Choroid plexus epithelial cell (primary cell): ENCODE measurements at places on chromosomes 11 and 22.
A peak's percentile ranks its signal among the peaks of the same experiment; 100 is the strongest.

- peak; percentile 95 for DNase-seq
These were observed 20.8 kb upstream of the LMO2 start for GRCh38 chr11:33912405-33913361.

GRCh38 chr11:2092956-2093412 is 46.2 kb downstream of the IGF2 start:
- DNase-seq: peak; percentile 59

DNA sequence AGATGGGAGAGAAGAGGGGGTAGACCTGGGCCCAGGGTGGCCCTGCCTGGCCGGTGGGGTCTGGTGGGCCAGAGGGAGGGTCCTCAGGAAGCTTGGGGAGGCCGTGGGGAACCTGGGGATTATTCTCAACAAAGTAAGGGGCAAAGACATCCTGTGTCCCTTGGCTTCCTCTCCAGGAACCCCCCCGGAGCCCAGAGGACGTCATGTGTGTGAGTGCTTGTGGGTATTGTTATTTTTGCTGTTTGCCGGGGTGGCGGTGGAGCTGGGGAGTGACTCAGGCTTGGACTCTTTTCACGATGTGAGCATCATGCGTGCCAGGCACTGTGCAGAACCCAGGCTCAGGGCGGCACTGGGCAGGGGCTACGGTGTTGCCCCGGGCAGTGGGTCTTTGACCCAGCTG is 982 bp upstream of the SHANK3 start:
- no peak for DNase-seq

GRCh38 chr22:28151151-28151816 is 232.2 kb upstream of the PITPNB start:
- DNase-seq: no peak

GRCh38 chr11:25733777-25734176 is 598.2 kb upstream of the ANO3 start:
- peak; percentile 53 for DNase-seq

DNA sequence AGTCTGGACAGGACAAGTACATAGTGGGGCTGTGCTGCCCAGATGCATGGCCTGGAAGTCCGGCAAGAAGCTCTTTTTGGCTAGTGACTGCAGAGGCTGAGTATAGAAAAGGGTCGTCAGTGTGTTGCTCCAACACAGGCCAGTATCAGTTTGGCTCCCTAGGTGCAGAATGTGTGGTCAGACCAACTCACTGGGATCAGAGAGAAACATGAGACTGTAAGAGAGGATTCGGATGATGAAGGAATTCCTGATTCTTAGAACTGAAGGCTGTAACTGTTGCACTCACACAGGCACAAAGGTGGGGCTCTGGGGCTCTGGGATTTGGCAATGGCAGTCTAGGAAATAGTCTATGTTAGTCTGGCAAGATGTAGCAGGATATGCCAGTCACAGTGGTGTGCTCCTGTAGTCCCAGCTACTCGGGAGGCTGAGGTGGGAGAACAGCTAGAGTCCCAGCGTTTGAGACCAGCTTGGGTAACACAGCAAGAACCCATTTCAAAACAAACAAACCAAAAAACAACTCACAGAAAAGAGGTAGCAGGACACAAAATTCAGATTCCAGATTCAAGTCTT is 11.1 kb upstream of the UPB1 start:
- DNase-seq: peak; percentile 36

GRCh38 chr11:73314117-73314961 is 6.3 kb downstream of the ARHGEF17 start:
- DNase-seq: peak; percentile 95

- DNase-seq: no peak
These were observed 270.3 kb upstream of the KIRREL3 start for GRCh38 chr11:127270851-127271250.

GRCh38 chr11:15673408-15673831 is 558.7 kb downstream of the INSC start:
- no peak for DNase-seq

DNA sequence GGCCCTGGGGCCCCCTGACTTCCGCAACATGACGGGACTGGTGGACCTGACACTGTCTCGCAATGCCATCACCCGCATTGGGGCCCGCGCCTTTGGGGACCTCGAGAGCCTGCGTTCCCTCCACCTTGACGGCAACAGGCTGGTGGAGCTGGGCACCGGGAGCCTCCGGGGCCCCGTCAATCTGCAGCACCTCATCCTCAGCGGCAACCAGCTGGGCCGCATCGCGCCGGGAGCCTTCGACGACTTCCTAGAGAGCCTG is 992 bp downstream of the LRFN4 start:
- DNase-seq: no peak

GRCh38 chr11:86374586-86374985 is at the start of gene CCDC81:
Gene CCDC81 (plus strand): TSS chr11:86374887. CDS start chr11:86375164, 277 bp downstream.
- DNase-seq: peak; percentile 28

GRCh38 chr11:101034076-101034475 is 95.5 kb downstream of the PGR start:
- DNase-seq: peak; percentile 29

DNA sequence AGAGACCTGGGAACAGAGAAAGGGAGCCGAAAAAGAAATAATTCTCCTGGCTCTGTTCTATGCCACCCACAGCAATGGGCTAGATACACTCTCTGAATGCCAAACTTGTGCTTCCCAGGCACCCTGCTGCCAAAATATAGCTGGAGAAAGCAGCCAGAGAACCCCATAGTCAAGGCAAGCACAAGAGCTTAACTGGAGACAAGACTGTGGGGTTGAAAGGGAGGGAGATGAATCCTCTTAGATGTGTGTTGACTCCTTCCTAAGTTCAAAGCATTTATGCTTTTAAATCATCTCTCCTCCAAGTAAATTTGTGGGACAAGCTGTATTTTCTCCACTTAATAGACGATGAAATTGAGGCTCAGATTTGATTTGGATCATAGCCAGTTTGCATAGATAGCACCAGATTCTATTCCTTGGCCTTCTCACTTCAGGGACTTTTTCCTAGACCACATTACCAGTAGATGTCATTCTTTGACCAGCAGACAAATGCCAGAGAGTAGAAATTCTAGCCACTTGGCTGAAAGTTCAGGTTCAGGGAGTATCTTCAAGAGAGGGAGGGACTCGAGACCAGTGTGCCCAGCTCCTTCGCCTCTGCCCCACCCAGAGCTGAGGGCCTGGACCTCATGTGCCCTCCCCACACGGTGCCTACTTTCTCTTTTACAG is 16.5 kb upstream of the ETS1 start:
- peak; percentile 46 for DNase-seq

DNA sequence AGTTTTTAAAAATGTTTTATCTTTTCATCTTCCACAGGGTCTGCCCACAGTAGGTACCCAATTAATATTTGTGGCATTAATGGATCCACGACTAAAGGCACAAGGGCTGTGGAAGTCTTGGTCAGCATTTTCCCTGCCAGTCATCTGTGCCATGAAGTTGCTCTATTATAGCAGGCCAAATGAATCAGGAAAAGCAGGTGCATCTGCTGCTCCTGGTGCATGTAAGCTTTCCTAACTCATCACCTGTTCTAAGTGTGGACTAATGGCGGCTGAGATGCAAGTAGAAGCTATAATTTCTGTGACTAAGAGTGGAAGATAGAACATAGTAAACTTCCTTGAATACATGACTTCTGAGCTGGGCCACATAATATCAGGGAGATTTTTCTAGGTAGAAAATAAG is 182.5 kb upstream of the TENM4 start:
- DNase-seq: no peak

DNA sequence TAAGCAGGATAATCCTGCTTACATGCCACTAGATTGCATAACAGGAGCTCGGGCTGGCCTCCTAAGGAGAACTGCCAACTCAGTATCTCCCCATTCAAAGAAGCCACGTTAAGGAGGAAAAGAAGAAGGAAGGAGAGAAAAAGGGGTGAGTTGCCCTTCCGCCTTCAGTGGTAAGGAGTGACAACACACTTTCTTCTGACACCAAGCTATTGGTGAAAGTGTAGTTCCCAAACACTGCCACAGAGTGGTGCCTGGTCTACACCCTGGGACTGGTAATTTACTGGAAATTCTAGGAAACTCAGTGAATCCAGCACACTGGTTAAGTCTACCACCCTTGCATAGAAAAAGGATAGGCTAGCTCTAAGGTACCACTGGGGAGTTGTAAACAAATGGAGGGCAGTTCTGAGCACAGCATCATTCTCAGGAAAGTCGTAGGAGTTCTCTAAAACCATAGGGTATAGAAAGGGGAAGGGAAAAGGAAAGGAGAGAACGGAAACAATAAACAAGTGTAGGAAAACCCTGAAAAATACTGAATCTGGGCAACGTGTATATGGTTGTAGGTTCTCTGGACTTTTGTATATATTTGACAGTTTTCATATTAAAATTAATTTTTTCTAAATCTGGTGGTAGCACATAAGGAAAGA is 58.2 kb downstream of the RRAS2 start:
- DNase-seq: peak; percentile 88

DNA sequence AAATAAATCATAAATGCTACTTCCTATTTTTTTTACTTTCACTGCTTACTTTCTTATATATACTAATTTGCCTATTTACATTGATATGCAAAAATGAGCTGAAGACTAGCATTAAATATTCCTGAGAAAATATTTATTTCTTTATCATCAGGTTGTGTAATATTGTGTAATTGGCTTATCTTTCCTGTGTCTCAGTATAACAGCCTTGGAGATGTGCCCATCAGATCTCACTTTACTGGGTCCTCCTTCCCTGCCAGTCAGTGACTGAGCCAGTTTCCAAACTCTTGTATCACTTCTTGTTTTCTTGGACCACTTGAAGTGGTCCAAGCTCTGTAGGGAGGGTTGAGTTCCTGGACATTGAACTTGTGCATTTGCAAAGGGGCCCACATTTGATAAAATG is 900.0 kb downstream of the LUZP2 start:
- DNase-seq: peak; percentile 7

DNA sequence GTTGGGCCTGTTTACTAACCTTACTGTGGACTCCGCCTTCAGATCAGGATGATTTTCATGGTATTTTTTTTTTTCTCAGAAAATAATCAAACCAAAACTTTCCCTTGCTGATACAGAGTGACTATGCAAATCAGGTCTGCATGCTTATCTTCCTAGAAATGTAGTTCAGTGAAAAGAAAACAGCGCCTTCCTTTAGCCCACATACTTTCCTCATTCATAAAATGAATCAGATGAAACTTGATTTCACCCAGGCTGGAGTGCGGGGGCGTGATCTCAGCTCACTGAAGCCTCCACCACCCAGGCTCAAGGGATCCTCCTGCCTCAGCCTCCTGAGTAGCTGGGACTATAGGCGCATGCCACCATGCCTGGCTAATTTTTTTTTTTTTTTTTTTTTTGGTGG is 26.0 kb downstream of the ZNRF3 start:
- peak; percentile 54 for DNase-seq

DNA sequence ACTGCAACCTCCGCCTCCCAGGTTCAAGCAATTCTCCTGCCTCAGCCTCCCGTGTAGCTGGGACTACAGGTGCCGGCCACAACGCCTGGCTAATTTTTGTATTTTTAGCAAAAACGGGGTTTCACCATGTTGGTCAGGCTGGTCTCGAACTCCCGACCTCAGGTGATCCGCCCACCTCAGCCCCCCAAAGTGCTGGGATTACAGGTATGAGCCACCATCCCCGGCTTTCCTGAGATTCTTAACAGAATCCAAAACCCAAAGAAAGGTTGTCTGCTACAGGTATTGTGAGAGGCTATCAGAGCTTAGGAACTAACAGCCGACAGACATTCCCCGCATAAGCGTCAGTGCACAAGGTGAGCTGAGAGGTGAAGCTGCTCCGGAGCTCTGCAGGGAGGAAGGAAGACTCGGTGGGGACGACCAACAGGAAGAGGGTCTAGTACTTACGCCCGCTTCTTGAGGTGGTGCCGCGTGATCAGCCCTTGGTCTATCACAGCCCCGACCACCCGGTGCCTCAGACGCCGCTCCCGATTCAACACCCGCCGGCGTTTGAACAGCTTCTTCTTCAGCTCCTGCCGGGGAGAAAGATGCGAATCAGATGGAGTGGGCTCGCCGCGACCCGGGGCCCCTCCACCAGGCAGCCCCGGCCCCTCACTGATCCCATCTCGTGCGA is 470 bp downstream of the C11orf98 start:
- DNase-seq: peak; percentile 69

- peak; percentile 26 for DNase-seq
These were observed 20.9 kb upstream of the NAALAD2 start for GRCh38 chr11:90113541-90113940.

DNA sequence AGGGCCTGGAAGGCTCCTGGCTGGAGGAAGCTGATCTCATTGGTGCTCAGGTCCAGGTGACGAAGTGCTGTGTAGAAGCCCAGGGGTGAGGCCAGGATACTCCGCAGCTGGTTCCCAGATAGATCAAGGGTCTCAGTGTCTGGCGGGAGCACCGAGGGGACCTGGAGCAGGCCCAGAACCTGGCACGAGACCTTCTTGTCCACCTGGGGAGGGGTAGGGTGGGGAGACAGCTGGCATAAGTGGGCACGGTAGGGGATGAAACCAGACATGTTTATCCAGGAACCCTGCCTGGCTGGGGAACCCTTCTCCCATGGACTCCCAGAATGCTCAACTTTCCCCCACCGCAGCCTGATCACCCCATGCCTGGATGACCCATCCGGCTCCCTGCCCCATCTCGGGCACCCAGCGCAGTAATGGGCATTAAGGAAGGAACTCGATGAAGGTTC is 9.2 kb downstream of the LRRC32 start:
- no peak for DNase-seq

DNA sequence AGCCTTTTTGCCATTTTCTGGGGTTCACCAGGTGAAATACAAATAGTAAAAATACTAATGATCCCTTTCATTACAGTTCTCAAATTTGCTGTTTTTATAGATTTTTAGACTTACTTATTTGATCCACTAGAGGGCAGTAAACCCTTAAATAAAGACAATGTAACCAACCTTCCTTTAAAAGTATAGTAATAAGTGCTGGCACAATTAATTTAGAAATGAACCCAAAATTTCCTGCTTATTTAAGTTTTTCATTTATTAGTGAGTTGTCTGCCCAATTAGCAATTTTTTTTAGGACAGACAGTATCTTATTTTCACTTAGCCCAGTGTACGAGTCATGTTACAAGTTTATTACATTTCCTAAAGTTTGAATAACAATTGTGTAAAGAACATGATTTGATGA is 4.7 kb downstream of the DDIAS start:
- DNase-seq: peak; percentile 52

DNA sequence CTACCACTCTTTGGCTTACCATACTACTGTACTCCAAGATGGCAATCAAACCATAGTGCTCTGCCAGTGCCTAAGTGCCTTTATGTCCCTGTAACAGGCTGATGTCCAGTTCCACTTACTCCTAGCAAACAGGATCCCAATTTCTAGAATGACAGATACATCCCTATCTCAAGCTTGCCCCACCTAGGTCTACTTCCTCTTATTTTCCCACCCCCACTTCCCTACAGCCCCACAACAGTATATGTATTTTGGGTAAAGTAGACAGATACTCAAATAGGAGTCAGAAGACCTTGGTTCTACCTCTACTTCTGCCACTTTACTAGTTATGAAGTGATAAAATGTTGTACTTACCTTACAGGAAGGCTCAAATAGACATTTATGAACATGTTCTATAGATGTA is 24.1 kb downstream of the SIK3 start:
- DNase-seq: no peak

GRCh38 chr22:43824724-43825420 is 12.8 kb upstream of the EFCAB6 start:
- no peak for DNase-seq
